Stimulated activated CD8-positive, alpha-beta memory T cell treated with anti-CD3 and anti-CD28 coated beads, Interleukin-15, amount 100 ng/mL, for 1 hour (primary cell): ENCODE measurements at places on chromosomes 2 and 18.

- DNase-seq, result no peak
Measured at GRCh38 chr2:86672027-86672545, 48.0 kb upstream of the RMND5A start.

- DNase-seq, result no peak
Measured at GRCh38 chr2:68993660-68994059, 19.2 kb downstream of the GKN1 start.

GRCh38 chr2:152166633-152167032 lies 8.9 kb downstream of the STAM2 start:
- DNase-seq, result no peak

DNA sequence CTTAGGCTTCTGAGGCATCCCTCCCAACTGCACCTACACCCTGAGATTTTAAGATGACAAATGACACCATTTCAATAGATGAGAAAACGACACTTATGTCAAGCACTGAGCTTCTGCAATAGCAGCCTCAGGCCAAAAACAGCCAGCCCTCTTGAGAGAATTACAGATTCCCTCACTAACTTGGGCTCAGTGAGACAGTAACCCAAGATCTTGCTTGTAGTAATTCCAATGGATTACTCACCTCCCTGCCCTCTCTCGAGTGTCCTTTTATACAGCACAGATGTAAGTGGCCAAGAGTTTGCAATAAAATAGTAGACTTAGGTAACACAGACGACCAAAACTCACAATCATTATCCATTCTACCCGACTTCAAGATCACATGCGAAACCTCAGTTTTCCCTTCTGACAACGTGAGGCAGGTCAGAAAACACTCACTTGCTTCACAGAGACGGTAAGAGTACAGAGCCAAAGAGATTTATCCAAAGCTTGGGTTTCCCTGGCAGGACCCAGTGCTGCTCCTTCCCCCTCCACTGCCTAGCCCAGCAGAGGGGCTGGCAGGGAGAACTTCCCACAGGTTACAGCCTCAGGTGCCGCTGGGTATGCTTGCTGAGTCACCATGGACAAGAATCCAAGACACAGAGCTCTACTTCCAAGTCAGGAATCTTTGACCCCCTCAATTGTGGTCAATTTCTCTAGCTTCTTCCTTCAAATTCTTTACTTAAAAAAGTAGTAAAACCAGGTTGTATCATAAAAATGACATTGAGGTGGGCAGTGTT lies 181.4 kb downstream of the MYO5B start:
- no peak for DNase-seq

- DNase-seq, result no peak
Measured at GRCh38 chr18:37440206-37440605, 125.4 kb downstream of the CELF4 start.

- DNase-seq, result no peak
Measured at GRCh38 chr2:73701968-73702665, 35.0 kb downstream of the TPRKB start.

GRCh38 chr18:376311-376710 lies 108.5 kb upstream of the THOC1 start:
- no peak for DNase-seq

GRCh38 chr18:46353460-46353859 lies 249.3 kb downstream of the HAUS1 start:
- DNase-seq, result no peak

GRCh38 chr2:100174026-100174431 lies 31.6 kb upstream of the AFF3 start:
- no peak for DNase-seq

- no peak for DNase-seq
Measured at GRCh38 chr18:75132931-75133525, 75.9 kb downstream of the PTGR3 start.

DNA sequence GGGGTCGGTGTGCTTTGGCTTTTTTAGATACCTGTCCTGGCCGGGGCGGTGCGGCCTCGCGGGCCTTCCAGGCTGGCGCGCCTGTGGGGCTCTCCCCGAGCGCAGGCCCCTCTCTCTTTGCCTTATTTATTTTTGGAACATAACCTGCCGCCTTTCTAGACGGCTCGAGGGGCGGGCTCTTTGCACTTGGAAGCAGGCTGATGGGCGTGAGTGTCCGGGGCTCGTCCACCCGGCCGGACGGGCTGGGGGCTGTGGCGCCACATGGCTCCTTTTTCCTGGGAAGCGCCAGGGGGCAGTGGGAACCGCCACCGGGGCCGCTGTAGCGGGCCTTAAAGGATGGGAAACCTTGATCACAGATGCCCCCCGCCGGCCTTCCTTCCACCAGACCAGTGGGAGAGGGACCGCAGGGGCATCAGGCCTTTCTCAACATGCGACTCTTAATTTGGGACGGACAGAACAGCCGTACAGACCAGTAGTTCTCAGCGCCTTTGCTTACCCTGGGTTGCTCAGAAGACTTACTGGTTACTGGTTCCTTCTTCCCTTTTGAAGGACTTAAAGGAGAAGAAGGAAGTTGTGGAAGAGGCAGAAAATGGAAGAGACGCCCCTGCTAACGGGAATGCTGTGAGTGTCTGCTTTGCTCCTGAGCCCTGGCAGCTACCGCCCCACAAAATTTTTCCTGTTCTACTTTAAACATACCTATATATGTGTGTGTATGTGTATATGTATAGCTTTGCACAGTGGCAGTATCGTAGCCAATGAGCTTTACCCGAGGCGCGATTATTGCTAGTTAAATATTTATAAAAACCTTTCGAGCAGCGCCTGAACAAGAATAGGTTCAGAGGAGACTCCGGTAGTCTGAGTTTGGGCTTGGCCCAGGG lies 2.7 kb downstream of the PTMA start:
- DNase-seq, result no peak

- no peak for DNase-seq
Measured at GRCh38 chr2:233705911-233706506, 6.7 kb upstream of the UGT1A5 start.

DNA sequence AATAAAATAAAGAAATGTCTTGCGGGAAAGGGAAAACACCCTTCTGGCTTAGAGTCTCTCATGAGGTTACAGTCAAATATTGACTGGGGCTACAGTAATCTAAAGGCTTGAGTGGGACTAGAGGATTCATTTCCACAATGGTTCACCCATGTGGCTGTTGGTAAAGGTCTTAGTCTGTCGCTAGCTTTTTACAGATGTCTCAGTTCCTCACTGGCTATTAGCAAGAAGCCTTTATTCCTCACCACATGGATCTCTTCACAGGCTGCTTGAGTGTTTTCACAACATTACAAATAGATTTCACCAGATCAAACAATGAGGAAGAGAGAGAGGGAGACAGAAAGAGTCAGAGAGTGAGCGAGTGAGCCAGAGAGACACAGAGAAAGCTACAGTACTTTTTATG lies 8.3 kb upstream of the ZC3H15 start:
- no peak for DNase-seq

GRCh38 chr2:113179446-113180045 lies 5.8 kb downstream of the PSD4 start:
- no peak for DNase-seq

DNA sequence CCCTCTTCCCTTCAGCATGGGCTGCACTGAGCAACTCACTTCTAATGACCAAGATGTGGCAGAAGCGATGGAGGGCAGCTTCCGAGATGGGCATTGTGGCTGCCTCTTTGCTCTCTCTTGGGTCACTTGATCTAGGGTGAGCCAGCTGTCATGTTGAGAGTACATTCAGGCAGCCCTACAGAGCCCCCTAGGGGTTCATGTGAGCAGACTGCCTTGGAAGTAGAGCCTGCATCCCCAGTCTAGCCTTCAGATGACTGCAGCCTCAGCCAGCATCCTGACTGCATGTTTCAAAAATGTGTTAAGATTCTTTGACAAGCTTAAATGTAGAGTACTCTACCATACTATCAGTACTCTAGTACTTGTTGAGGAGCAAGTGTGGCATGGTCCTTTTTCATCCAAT lies 143.9 kb downstream of the NCK2 start:
- DNase-seq, result no peak

DNA sequence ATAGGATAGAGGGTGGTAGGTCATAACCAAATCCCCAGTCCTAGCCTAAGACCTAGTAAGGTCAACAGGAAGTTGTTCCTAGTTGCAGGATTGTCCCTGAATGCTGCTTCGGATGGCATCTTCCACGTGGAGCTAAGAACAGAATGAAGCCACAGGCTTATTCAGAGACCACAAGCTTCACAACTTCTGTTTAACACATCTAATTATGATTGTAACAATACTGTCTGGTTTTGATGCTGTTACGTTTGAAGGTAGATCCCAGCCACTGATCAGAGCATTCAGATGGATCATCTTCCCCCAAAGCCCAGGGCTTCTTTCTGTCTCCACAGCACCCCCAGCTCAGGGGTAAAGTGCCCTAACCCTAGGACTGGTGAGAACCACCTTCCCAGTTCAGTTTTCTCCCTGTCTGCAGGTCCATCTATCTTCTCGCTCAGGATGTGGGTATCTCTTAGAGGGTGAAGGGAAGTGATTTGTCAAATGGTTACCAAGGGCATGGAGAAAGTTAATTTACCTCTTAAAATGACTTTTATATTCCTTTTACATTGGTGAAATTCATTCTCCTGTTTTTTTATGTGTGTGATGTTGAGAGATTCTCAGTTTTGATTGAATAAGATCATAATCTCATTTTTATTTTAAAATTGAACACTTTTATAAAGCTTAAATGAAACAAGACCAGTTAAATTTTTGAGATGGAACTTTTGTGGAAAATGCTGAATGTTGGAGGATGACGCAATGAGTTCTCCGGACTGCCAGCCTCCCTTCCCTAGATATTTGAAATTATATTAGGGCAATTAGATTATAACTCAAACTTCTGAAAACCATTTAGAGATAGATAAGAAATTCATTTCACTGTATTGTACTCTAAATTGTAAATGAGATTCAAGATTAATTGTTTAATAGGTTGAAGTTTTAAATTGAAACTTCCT lies 66.5 kb downstream of the RHBDD1 start:
- DNase-seq, result no peak

DNA sequence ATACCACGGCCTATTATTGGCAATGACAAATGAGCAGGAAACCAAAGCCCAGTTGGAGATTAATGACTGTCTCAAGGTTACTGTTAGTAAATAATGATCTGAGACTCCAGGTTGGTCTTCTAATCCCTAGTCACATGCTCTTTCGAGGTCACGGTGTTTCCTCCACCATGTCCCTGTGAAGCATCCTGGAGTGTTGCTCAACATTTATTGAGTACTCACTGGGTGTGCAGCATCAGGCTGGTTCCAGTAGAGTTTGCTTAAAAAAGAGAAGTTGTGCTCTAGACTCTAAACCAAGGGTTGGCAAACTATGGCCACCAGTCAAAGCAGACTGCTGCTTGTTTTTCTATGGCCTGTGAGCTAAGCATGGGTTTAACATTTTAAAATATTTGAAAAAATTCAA lies 263.8 kb upstream of the ATP5MC3 start:
- DNase-seq, result no peak

GRCh38 chr2:214471990-214472389 lies 61.1 kb downstream of the VWC2L start:
- DNase-seq, result no peak

DNA sequence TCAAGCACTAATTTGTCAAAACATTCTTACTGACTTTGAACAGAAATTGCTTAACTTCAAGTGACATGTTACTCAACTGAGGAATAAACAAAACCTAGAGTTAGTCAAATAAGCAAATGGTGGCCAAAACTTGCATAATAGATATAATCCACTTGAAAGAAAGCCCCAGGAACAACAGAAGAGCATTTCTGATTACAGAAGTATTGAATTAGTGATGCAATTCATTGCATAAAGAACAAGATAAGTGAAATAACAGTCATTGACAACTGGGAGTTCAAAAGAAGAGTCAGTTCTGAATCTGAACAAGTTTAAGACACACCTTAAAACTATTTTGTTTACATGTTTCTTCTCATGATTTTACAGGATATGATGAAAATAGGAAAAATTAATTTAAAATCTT lies 30.8 kb downstream of the COBLL1 start:
- no peak for DNase-seq

GRCh38 chr2:116747103-116747502 lies 1067.4 kb upstream of the DDX18 start:
- DNase-seq, result no peak

DNA sequence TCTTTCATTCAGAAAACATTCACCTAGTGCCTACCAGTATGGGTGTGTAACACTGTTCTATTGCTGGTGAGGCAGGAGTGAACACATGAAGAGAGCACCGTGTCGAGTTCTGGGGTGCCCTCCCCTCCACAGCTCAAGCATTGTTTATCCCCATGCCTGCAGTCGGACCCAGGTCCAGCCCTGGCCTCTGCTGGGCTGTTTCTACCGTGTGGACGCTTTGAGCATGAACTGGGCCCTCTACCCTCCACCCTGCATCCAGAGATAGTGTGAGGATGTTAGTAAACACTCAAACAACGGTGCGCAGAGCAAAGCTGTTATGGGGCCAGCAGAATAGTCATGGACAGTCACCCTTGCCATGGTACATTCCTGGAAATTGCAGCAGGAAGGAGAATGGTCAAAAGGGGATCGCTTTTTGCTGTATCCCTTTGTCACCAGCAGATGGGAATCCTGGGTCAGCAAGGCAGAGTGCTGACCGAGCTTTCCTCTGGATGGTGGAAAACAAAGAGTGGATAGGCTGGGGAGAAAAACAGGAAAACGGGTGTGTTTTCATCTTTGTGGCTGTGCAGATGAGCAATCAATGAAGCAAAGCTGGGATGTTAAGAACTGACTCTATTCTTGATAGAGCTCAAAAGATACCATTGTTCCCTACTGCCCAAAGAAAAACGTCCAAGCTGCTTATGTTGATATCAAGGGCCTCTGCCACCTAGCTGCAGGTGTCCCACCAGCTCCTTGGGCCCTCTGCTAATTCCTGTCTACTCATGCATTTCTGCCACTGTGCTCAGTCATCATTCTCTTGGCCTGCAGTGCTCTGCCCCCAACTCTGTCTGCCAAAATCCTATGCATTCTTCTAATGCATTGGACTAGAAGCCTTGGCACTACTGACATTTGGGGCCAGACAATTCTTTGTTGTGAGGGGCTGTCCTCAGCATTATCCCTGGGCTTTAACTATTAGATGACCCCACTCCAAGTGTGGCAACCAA lies 38.7 kb downstream of the REEP1 start:
- DNase-seq, result no peak

DNA sequence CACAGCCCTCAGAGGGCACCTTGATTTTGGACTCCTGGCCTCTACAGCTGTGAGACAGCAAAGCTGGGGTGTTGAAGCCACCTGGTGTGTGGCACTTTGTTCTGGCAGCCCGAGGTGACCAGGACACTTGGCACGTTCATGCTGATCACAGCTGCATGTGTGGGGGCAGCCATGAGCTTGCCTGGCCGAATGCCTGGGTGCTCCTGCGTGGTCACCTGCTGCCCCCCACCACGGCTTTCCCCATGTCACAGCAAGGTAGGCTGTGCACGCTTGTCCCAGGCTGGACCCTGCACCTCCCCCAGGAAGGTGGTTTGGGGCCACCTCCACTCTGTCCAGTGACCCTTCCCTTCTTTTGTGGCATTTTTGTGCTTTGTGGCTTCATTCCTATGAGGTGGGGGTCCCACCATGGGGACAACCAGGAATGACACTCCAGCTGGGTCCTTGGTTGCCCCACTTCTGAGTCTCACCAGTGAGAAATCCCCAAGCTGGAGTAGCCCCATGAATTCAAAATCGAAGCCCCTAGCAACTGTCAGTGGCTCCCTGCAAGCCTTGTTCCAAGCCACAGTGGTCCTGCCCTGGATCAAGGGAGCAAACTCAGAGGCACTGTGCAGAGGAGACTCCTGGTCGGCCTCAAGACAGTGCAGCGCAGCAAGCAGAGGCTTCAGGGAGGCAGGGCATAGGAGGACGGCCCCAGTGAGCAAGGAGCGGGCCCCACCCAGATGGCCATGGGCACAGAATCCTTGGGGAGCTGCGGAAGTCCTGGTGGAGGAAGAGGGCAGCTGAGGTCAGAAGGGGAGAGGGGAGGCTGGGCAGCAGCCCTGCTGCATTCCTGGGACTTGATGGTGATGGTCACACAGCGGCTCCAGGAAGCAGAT lies 121.4 kb upstream of the HS6ST1 start:
- DNase-seq, result no peak

GRCh38 chr2:2127467-2127866 lies 203.6 kb downstream of the MYT1L start:
- no peak for DNase-seq
